Activated T-cell treated with anti-CD3 and anti-CD28 coated beads, Interleukin-2, amount 50 U/mL, for 48 hours (primary cell): ENCODE measurements at places on chromosomes 2 and 18.

- DNase-seq, result no peak
These were observed 162.7 kb downstream of the MYO3B start for GRCh38 chr2:170340693-170341068.

DNA sequence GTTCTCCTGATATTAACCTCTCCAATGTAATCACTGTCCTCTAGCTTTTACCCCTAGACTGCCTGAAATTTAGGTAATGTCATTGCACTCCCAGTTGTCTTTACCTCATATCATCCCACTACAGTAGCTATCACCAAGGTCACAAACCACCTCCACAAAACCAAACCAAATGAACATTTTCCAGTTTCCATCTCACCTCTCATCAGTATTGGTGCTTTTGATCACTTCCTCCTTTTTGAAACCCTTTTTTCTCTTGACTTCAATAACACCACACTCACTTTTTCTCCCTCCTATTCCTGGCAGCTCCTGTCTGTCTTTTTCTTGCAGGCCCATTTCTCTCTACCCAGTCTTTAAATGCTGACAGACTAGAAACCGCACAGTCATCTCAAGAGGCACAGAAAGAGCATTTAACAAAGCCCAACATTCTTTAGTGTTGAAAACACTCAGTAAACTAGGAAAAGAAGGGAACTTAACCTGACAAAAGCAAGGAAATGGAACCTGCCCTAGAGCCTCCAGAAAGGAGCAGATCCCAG is 95.9 kb upstream of the SIX2 start:
- DNase-seq, result no peak

DNA sequence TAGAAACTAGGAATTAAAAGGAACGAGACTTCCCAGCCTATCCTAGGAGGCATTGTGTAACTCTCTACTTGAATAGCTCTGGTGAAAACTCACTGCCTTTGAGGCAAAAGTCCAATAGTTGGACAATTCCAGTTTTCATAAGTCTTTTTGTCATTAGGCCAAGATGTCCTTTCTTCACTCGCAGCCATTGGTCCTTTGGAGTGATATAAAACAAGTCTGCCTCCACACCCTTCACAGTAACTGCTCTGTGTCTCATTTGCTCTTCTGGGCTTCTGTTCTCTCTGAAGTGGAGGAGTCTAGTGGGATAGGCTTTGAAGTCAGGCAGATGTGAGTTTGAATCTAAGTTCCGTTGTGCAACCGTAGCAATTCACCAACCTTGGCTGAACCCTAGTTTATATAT is 28.2 kb downstream of the ANTXR1 start:
- DNase-seq, result no peak

DNA sequence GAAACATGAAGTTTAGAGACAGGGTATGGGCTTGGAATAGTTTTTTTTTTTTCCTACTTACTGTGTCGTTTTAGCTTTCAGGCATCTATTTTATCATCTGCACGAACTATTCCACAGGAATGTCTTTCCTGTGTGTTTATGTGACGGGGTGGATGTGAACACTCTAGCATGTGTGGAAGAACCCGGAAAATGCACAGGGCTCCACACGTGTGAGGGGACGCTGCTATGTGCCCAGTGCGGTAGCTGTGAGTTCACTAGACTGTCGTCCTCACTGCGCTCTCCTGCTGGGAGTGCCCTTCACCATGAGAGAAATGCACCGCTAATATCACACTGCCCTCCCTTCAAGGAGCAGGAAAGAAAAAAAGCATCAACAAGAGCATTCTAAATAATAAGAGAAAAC is 250.8 kb upstream of the PXDN start:
- DNase-seq, result no peak

DNA sequence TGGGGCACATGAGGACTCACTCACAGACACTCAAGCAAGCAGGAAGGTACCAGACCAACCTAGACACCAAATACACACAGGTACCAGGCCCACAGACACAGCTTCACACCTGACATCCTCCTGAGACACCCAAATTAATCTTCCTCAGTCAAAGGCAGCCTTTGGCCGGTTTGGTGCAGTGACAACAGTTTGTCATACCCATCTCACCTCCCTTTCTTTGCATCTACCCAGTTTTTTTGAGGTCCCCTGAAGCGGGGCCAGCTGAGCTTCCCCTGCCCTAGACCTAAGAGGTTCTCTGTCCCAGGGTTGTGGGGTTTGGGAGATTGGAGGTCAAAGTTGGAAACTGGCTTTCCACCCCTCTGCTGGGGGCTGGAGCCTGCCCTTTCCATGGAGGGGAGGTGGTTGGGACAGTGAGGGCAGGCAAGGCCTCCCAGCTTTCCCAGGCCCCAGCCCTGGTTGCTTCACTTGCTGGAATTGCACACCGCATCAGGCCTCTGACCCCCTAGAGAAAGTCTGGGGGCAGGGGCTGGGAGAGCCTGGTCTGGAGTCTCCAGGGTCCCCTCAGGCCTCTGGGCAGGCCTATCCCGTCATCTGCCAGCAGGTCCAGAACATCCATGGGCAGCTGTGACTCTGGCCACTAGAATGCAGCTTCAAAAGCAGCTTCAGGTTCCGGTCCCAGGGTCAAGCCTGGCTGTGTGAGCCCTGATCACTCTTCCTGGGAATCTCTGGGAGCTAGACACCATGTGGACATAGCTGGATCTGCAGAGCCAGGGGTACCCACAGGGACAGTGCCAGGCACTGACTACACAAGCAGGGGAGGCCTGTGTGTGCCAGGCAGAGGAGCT is 12.5 kb upstream of the TEX261 start:
- no peak for DNase-seq

DNA sequence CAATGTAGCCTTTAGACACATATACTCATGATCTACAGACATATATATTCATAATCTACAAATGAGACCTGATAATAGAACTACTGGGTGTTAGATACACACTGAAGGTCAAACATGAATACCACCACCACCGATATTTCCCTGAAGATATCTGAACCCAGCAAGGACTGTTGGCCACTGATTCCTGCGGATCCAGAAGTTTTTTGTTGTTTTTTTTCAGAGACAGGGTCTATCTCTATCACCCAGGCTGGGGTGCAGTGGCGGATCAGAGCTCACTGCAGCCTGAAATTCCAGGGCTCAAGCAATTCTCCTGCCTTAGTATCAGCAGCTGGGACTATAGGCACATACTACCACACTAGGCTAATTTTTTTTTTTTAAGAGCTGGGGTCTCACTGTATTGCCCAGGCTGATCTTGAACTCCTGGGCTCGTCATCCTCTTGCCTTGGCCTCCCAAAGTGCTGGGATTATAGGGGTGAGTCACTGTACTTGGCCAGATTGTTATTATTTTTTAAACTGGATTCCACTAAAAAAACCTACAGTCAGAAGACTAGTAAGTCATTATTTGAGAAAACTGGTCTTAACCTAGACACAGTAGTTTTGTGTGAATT is 1.8 kb downstream of the METTL5 start:
- no peak for DNase-seq

- no peak for DNase-seq
These were observed 59.0 kb downstream of the HDAC4 start for GRCh38 chr2:239341840-239342239.

- DNase-seq, result no peak
These were observed 20.1 kb upstream of the HTR2B start for GRCh38 chr2:231144896-231145295.

DNA sequence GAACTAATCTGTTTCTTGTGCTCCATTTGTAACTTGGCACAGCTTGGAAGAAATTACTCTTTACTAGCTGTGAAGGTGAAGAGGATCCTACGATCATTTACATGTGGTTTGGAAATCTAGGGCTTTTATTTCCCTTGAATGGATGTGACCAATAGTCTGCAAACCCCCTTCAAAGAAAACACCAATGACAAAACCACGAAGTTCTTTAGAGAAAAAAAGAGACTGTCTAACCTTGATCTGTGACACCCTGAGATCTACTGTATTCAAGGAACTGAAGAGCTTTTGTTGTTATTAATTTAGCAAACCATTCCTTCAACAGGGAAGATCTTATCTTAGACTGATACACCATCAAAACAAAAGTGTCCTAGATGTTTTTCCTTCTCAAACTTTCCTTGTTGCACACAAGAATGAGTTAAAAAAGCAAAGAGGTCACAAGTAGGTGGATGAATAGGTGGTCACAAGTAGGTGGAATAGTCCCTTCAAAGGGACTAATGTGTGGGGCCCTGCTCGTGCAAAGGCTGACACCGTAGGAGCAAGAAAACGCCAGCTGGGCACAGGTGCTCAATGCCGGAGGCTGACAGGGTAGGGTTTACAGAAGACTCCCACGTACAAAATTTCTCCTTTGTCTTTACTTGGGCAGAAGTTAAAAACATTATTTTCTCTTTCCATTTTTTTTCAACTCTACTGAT is 95.6 kb upstream of the ITGB6 start:
- DNase-seq, result no peak

- no peak for DNase-seq
These were observed 109.1 kb upstream of the CYP1B1 start for GRCh38 chr2:38185012-38185491.

DNA sequence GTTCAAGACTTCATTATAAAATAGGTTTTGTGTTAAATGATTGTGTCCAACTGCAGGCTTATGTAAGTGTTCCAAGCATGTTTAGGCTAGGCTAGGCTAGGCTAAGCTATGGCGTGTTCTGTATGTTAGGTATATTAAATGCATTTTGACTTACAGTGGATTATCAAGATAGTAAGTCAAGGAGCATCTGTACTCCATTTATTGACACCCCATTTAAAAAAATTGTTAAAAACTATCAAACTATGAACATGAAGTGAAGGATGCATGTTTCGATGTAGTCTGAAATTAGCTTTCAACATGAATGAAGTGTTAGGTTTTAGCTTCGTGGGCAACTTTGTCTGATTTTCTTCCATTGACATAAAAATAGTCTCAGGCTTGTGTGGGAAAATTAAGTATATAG is 290.5 kb downstream of the PARD3B start:
- no peak for DNase-seq

DNA sequence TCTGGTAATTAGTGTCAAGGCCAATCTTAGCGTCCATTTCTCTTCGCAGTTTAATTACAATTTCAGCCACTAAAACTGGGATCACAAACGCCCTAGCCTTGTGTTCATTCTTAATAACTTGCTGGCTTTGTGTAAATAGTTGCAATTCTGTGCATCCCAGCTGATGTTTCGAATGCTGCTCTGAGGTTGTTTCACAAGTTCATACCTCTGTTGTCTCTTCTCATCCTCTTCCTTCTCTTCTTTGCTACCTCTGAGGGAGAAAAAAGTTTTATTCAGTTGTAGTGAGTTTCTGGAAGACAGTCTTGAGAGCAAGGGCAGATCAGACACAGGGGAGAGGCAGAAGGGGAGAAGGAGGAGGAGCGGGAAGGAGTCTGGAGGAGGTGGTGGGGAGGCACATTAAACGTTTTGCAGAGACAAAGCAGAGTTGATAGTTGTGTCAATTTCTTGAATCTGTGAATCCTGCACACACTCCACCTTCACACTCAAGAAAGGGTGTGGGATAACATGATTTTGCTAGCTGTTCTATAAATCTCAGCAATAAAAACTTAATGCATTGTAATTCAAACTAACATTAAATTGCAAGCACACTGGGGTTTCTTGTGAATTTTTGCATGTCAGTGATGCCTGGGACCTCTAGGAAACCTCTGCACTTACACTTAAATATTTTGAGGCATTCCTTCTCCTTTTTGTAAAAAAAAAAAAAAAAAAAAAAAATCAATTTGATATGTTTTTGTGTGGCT is 6.8 kb downstream of the MEIS1 start:
- DNase-seq, result no peak

- DNase-seq, result no peak
These were observed 378.2 kb downstream of the OSR1 start for GRCh38 chr2:18980104-18980785.

GRCh38 chr2:127659408-127660290 is 13.7 kb downstream of the GPR17 start:
- DNase-seq, result no peak

GRCh38 chr2:240196716-240197461 is 56.4 kb upstream of the OTOS start:
- DNase-seq, result no peak

- DNase-seq, result no peak
These were observed 421.1 kb upstream of the RAB12 start for GRCh38 chr18:8188184-8188583.

DNA sequence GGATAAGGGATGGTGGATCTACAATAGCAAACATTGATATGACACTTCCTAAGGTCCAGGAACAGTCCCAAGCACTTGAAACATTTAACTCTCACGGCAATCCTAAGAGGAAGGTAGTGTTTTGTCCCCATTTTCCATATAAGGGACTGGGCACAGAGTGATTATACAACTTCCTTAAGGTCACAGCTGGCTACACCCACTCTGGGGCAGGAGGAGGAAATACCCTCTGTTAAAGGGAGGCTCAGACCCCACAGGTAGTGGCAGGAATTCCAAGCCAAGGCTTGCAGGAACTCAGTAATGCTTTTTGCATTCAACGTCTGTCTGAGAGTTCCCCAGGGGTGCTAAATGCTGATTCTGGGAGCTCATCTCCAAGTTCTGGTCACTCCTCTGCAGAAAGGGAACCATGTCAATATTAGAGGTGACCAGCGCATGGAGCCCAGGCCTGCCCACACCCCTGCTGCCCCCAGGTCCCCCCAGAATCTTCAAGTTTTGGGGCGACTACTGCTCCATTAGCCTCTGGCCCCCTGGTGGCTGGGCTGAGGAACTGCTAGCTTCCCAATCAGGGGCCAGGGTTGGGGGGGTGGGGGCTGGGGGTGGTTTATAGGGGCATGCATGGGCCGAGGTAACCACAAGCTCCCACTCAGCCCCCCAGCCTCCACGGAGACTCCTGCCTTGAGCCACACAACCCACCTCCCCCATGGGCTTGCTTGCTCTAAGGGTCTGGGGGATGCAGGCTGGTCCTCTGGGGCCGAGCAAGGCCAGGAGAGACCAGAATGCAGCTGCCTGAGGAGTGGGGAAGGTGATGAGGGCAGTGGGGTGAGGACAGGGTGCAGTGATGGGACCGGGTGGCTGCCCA is 11.1 kb downstream of the OBSL1 start:
- peak; percentile 32 for DNase-seq

GRCh38 chr2:67232936-67233335 is 164.2 kb upstream of the ETAA1 start:
- no peak for DNase-seq

DNA sequence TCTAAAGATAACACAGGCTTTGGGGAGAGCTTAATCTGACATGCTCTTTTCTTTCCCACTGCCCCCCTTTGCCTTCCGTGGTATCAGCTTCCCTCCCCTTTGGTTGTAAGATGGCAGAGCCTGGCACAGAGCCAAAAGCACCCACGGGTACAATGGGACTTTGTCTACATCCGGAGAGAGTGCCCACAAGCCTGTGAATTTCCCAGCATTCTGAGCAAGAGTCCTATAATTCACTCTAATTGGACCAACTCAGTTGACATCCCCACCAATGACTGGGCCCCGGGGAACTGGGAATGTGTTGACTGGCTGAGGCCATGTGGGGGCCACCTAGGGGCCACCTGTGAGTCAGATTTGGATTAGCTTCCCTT is 20.1 kb upstream of the C2orf72 start:
- no peak for DNase-seq

GRCh38 chr2:168626647-168627046 is 170.6 kb downstream of the CERS6 start:
- DNase-seq, result no peak

GRCh38 chr2:229909090-229909489 is 12.7 kb downstream of the TRIP12 start:
- DNase-seq, result no peak
